ENCODE measurements at places on chromosomes 1 and 21.

DNA sequence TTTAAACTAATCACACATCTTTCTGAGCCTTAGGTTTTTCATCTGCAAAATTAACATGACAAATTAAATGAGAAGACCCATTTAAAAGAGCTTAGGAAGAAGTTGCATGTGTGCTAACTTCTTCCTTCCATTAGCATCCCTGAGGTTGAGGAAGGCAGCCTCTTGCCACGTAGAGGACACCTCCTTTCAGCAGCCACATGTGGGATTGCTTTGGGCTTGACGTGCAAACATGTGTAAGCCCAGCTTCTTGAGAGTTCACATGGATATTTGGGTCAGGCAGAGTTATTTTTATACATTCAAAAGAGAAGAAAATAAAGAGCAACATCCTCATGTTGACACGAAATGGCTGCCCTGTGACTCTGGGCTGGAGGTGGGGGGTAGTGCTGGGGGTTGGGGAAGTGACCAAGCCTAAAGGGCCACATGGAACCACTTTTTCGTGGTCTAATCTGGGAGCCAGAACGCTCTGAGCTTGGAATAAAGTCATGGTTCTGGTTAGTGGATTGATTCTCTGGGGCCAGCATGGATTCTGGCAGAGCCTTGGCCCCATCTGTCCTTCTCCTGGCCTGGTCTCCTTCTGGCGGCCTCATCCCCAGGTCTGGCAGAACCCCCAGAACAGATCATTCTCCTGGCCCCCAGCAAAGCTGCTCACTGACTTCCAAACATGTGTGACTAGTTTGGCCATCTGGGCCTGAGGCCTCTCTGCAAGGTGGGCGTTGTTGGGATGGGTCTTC is 137.1 kb upstream of the USP24 start:
- DNase-seq: no peak

- DNase-seq: no peak
Observed at GRCh38 chr1:26409191-26409807, 1.3 kb upstream of the LIN28A start.

GRCh38 chr1:67459068-67459467 is 28.9 kb upstream of the SERBP1 start:
- no peak for DNase-seq

- no peak for DNase-seq
Observed at GRCh38 chr21:42520628-42521253, 7.1 kb downstream of the SLC37A1 start.

- DNase-seq: no peak
Observed at GRCh38 chr1:14345946-14346550, 252.4 kb upstream of the KAZN start.

GRCh38 chr1:17352419-17352909 is 19.5 kb upstream of the PADI6 start:
- no peak for DNase-seq

DNA sequence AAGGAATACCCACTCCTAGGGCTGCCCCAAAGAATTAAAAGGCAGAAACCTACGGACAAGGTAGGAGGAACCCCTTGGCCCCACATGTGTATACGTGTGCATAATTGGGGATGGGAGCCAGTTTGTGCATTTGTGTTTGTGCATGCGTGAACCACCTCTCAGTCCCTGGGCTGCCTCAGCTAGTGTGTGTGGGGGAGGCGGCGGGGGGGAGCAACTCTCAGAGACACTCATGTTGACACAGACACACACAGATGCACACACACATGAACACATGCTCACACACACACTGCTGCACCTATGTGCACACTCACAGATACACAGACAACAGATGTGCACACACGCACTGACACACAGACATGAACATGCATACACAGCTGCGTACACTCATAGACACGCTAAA is 5.1 kb downstream of the LDLRAD1 start:
- no peak for DNase-seq

DNA sequence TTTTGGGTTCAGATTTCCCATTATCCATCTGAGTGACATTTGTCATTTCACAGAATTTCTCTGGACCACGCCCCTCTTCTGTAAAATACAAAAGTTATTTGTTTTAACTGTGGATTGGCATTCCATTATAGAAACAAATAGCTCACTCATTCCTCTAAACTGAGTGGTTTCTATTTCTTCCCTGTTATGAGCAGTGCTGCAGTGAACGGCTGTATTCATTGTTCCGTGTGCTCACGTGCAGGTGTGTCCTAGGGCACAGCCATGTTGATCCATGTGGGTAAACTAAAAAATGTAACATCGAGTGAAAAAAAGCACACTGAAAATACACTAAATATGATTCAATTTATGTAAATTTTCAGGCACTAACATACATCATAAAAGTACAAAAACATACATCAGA is 27.0 kb upstream of the IL12RB2 start:
- DNase-seq: no peak

DNA sequence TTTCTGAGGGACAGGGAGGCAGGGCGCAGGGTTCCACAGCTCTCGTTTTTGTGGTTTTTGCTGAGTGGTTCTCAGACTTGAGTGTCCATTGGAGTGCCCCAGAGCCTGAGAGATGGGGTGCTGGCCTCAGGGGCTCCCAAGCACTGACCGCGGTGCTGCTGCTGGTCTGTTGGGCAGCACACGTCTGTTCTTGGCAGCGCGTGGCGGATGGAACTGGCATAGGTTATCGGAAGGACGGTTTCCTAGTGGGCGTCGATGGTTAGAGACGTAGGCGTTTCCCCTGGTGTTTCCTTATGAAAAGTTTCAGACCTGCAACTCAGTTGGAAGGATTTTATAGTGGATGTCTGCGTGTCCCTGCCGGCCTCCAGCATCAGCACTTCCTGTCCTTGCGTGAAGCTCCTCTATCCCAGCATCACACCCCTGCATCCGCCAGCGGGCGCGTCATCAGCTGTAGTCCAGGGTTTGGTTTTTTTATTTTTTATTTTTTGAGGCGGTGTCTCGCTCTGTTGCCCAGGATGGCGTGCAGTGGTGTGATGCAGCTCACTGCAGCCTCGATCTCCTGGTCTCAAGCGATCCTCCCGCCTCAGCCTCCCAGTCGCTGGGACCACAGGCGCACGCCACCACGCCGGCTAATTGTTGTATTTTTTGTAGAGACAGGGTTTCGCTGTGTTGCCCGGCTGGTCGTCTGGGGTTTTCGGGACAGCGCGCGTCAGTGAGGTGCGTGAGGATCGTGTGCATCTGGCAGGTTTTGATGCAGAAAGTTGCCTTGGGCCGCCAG is 11.8 kb downstream of the RRP1 start:
- DNase-seq: no peak

DNA sequence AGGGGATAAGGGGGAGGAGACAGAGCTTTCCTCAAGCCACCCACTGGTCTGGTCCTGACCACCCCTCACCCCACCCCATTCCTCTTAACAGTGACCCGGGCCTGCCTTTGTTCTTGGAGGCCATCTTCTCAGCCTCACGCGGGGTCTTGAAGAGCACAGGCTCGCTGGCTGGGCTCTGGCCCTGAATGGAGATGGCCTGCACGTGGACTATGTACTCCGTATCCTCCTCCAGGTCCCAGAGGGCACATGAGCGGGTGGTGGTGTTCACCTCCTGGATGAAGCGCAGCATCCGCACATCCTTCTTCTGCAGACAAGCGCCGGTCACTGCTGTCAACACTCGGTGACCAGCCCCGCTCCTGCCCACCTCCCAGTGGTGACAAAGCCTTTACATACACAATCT is 2.6 kb downstream of the FNDC5 start:
- DNase-seq: no peak

GRCh38 chr1:53344921-53345838 is 17.3 kb upstream of the LRP8 start:
- DNase-seq: peak; percentile 4

GRCh38 chr1:108627951-108628350 is 32.9 kb downstream of the HENMT1 start:
- DNase-seq: no peak

DNA sequence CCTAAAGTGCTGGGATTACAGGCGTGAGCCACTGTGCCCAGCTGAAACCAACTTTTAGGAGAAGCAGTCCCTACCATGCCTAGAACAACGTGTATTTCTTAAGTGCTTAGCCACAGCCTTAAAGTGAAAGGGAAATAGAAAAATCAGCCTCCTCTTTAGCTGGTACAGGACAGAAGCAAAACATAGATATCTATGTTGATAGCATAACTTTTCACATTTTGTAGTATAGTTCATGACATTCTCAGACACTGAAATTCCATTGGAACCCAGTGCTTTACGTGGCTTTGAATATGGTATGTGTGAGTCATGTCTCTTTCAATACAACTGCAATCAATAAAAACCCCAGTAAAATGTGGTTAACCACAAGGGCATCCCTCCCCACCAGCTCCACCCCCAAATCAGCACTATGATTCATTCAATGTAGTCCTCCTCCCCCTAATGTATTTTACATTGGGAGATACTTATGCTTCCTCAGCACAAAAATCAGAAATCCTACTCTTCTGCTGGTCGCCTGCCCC is 32.1 kb downstream of the TGFB2 start:
- peak; percentile 30 for DNase-seq

GRCh38 chr21:42400525-42400924 is 3.2 kb upstream of the UBASH3A start:
- DNase-seq: peak; percentile 28

DNA sequence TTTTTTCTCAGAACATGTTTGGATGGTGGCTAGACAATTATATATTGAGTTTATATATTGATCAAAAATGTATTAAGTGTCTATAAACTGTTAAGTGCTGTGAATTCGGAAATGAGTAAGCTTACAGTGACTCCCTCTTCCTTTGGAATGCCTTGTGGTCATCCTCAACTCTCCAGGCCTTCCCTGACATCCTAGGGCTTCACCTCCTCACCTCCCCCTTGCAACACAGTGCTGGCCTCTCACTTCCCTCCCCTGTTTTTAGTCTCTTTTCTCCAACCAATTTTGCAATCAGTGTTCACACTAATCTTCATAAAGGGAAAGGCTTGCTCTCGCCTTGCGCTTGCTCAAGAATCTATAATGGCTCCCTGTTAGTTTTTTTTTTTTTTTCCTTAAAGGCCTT is 95.1 kb upstream of the C1orf21 start:
- DNase-seq: no peak

DNA sequence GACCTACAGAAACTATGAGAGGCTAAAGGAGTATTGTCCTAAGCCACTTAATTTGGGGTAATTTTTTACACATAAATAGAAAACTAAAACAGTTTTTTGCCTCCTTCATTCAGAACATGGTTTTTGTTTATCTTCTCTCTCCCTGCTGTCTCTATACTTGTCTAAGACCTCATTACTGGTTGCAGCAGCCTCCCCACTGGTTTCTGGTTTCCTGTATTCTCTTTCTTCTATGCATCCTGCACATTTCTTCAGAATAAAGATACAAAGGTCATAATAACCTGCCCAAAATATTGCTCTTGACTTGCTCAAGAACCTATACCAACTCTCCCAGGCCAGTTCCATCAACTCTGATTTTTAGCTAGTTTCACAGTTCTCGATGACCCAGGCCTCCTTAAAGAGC is 19.8 kb upstream of the BOLA1 start:
- DNase-seq: peak; percentile 58

- no peak for DNase-seq
Observed at GRCh38 chr1:200369706-200370105, 40.1 kb downstream of the ZNF281 start.

DNA sequence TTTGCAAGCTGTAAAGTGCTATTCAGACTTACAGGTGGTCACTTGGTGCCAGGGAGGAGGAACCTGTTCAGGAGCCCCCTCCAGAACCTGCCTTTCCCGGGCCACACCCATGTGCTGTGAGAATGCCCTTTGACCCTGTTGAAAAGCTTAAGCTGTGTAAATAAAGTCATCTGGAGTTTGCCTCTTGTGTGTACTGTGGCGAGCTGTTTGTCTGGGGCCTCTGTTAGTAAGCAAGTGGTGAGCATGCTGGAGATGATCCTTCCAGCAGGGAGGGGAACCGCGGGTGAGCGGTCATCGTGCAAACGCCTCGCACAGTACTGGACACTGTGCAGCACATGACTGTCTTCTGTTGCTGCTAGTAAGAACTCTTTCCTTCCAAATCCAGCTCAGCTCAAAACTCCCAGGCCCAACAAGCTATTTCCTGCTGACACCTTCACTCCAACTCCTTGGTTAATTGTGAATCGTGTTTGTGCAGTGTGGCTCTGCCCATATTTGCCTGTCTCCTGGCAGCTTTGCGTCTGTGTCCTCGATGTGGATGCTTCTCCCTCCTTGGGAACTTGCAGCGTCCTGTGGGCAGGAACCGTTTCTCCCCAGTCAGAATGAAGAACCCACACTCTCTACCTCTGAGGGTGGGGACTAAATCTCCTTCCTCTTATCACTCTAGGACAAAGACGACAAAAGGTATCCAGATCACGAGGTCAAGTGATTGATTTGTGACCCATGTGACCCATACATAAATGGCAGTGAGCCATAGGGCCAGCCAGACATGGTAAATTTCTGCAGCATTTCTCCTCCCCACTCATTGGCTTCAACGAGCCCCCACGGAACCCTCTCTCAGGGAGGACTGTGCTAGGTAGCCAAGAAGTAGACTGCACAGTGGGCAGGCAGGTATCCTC is 13.9 kb upstream of the BTG2 start:
- no peak for DNase-seq

DNA sequence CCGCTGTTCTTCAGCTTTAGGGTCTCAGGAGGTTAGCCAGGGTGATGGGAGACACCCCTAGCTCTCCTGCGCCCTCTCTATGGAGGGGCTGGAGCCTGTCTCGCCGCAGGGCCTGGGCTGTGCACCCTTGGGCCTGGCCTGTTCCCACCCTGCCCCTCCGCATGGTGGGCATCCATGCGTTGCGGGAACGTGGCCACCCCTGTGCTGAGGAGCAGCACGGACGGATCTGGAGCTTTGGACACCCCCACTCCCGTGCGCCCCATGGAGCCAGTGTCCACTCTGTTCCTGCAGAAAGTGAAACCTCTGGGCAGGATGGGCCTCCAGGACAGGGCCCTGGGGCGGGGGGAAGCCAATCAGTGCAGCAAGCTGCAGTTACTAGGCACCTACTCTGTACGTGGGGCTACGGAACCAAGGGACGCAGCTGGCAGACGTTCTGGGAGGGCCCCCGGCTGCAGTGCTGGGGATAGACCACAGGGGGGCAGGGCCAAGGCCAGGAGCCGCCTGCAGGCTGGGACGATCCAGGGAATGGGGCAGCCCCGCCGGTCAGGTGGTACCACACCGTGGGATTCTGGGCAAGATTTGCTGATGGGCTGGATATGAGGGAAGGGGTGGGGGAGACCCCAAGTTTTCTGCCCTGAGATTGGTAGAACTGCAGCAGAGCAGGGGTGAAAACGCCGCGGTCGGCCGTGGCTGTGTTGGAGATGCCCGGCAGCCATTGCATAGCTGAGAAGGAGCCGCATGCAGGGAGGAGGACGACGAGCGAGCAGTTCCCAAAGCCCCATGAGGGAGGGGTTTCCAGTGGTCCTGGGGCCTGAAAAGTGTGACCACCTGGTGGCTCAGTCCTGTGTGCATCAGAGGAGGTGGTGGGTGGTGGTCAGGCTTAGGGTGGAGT is 43.3 kb downstream of the TP73 start:
- no peak for DNase-seq

- no peak for DNase-seq
Observed at GRCh38 chr1:13494025-13494424, 19.8 kb downstream of the LRRC38 start.

Data from CD4-positive, alpha-beta T cell treated with Interleukin-4 for 1 hour (primary cell).